Activated B cell treated with CpG ODN at 0.5 μM for 24 hours (primary cell): ENCODE measurements at places on chromosomes 5 and 9.

DNA sequence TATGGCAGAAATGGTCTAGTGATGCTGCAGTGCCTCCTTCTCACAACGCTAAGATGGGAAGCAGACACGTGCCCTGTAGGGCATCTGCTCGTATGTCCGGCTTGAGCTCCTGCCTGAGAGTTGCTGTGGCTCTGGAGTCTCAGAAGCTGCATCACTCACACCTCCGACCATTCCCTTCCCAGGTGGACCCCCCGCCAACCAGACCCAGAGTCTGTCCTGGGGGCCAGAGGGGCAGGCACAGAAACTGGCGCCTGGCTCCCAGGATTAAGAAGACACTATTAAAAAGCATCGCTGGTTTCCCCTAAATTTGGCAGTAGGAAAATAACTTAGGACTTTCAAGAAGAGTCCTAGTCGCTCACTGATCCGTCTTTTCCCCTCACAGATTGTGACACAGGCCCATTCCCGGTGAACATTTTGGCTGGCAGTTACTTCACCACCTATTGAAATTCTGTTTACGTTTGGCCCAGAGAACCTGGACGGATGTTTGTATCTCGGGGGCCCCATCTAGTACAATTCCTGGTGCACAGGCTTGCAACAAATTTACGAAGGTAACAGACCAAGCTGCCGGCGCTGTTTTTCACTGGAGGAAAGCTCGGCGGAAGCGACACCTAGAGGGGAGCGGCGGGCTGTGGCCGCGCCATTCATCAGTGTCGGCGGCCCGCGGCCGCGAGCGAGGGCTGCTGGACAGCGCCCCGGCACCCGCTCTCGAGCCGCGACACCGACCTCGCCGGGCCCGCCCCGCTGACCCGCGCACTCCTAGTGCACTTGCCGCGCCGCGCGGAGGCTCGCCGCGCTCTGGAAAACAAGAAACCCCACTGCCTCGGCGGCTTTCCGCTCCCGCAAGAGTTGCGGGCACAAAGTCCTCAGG is 1.6 kb downstream of the FSTL4 start:
- DNase-seq: peak; percentile 39

DNA sequence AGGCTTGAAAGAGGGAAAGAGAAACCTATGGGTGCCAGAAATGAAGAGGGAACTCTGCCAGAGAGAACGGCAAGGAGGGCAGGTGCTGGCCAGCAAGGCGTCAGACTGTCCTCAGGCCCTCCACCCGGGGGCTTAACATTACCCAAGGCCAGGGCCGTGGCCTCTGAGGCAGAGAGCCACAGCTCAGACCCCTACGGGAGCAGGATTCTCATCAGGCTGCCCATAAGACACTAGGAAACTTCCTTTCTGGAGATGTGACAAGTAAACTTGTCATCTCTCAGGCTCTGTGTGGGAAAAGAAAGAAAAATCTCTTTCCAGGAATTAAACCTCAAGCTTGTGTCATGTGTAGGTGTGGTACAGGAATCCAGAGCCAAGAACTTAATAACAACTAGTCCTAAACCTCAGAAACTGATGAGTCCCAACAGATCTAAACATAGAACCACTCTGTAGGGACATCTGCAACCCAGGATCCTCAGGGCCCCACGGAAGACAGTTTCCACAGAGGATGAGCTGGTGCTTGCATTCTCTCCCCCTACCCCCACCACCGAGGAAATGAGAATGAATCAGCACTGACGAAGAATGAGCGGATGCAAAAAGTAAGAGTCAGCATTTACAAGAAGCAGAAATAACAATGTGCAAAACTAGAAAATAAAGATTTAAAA is 74.3 kb downstream of the DCP2 start:
- DNase-seq: no peak

GRCh38 chr5:114561415-114561814 is 199.5 kb downstream of the KCNN2 start:
- DNase-seq: no peak

DNA sequence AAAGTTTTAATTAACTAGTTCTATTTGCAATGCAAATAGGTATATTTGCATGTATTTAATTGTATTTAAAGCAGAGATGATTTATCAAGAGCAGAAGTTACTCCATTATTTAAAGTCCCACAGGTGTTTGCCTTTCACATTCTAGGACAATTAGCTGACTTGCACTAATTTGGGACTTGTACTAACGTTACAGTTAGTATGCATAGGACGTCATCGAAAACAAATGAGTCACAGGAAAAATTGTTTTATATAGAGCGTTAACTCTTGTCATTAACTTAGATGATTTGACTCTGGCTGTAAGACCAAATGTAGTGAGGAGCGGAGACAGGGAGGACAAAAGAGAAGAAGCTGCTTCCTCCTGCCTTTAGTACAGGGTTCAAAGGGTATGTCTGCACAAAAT is 126.1 kb upstream of the IFNE start:
- DNase-seq: no peak

DNA sequence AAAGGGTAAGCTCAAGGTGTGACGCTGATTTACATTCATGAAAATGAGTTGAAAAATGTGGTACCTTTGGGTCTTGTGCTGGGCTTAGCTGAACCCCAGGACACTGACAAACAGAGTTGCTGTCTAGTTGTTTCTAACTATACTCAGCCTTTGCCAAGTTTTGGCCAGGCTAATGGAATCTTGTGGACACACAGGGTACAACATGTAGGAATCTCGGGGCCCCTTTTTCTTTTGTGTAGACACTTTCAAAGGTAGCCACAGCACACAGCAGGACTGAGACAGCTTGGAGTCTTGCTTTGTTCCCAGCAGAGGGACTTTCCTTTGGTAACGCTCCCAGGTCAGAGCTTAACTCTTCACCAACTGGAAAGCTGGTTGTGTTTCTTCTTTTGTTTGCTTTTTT is 7.8 kb downstream of the LIX1 start:
- no peak for DNase-seq
